ENCODE measurements at places on chromosomes 2 and 18. TPM values are rescaled to one million over a fixed set of nuclear protein-coding genes. Genes with fewer than 3 reads are reported as not detected.

- no peak for DNase-seq
- H3K27ac ChIP-seq = no peak overlapping the region
- peaks cover 20% of the 10 kb centered on the region for H3K4me1 ChIP-seq
- no peaks in the 10 kb centered on the region for H3K27me3 ChIP-seq
These were observed 37.5 kb downstream of the RBKS start for GRCh38 chr2:27852691-27853090.

GRCh38 chr18:65754121-65754520, 3.3 kb downstream of the CDH7 start:
- no peaks in the 10 kb centered on the region for H3K36me3 ChIP-seq
- peaks cover 12% of the 10 kb centered on the region for H3K27me3 ChIP-seq
- peak; percentile 31 for DNase-seq
- H3K27ac ChIP-seq = no peak overlapping the region

Gene ESPNL
- total RNA-seq = 0.07 TPM

Gene ITGA4
- 23.5 TPM for total RNA-seq

DNA sequence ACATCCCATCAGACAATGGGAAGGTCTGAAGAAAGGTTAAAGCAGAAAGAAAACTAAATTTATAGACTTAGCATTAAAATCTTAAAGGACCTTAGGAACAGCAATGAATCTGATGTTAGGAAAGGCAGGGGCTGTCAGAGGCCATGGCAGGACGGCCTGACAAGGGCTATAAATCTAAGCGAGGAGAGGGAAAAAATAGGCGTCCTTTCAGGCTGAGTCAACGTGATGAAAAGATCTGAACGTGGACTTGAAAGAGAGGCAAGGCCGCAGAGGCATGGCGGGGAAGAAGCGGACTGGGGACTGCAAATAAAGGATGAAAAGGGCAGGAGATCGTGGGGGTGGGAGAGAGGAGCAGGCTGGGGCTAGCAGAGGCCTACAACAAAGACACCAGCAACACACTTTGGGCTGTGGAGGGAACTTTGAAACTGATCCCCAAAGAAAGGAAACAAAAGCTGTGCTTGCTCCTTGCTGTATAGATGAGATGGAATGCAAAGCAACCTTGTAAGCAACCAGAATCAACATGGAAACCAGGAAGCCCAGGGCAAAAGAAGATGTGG, 145.6 kb downstream of the NRP2 start:
- no peak for DNase-seq
- peaks cover 6% of the 10 kb centered on the region for H3K27me3 ChIP-seq
- no peak overlapping the region for H3K27ac ChIP-seq
- H3K4me1 ChIP-seq = peaks cover 1% of the 10 kb centered on the region
- H3K4me3 ChIP-seq = no peak overlapping the region

GRCh38 chr18:59697236-59697932, at the start of gene CCBE1:
TSS of gene CCBE1 (minus strand) at chr18:59697423.
- peak within 1 kb of the TSS; percentile 21 for H3K27ac ChIP-seq
- peaks cover 8% of the 10 kb centered on the region for H3K4me1 ChIP-seq
- DNase-seq = peak; percentile 58
- H3K27me3 ChIP-seq = peaks cover 5% of the 10 kb centered on the region
- no peaks in the 10 kb centered on the region for H3K36me3 ChIP-seq

GRCh38 chr2:50707196-50707595, 324.7 kb downstream of the NRXN1 start:
- H3K36me3 ChIP-seq = no peaks in the 10 kb centered on the region
- H3K4me1 ChIP-seq = no peaks in the 10 kb centered on the region
- H3K27me3 ChIP-seq = no peaks in the 10 kb centered on the region

DNA sequence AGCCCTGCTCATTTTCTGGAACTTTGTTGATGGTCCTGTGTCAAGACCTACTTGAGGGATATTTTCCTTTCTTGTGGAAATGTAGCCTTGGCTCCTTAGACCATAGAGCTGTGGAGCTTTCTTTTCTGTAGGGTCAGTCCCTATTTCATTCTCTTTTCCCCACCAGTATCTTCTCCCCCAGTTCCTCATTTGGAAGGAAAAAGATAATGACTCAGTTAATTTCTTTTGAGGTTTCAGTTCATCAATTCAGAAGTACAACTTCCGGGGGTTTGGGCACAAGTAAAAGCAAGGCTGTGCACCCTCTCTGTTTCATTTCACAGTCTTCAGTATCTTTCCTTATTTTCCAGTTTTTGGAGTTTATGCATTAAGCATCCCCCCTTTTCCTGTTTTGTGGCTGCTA, 70.7 kb downstream of the CDC42EP3 start:
- H3K36me3 ChIP-seq = no peaks in the 10 kb centered on the region
- DNase-seq = no peak
- H3K4me3 ChIP-seq = no peak overlapping the region
- H3K4me1 ChIP-seq = peaks cover 5% of the 10 kb centered on the region

DNA sequence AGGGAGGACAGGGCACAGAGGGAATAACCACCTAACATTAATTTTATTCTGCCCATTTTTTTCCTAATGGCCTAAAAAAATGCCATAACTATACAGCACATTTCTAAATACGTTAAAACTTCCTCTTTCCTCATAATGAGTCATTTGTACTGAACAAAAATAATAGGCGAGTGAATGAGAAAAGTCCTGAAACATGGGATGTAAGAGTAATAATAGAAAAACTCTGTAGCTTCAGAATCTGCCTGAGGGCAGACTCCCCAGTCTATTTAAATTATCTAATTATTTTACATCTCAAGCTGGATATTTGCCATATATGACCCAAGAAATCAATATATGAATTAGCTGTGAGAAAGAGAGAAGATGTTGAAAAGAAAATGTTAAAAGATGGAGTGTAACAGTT, 285.1 kb downstream of the TMX3 start:
- H3K4me3 ChIP-seq = no peak overlapping the region
- H3K36me3 ChIP-seq = no peaks in the 10 kb centered on the region
- no peaks in the 10 kb centered on the region for H3K27me3 ChIP-seq
- H3K27ac ChIP-seq = peak overlapping the region; percentile 71
- peak; percentile 32 for DNase-seq

Gene ALK
- 0.16 TPM for total RNA-seq

DNA sequence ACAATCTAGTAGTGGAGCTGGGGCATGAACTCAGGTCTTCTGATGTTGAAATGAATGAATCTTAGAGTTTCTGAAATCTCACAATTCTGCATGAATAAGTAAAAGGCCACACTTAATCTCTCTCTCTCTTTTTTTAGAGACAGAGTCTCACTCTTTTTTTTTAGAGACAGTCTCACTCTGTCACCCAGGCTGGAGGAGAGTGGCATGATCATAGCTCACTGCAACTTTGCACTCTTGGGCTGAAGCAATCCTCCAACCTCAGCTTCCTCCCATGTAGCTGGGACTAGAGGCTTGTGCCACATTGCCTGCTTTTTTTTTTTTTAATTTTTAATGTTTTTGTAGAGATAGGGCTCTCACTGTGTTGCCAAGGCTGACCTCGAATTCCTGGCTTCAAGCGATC, 68.9 kb upstream of the THOC1 start:
- DNase-seq = no peak
- no peaks in the 10 kb centered on the region for H3K4me1 ChIP-seq
- H3K27me3 ChIP-seq = no peaks in the 10 kb centered on the region
- H3K27ac ChIP-seq = no peak overlapping the region
- H3K36me3 ChIP-seq = no peaks in the 10 kb centered on the region
- no peak overlapping the region for H3K4me3 ChIP-seq

GRCh38 chr2:110146945-110147332, 31.3 kb upstream of the MALL start:
- no peaks in the 10 kb centered on the region for H3K27me3 ChIP-seq
- H3K27ac ChIP-seq = no peak overlapping the region
- H3K4me3 ChIP-seq = no peak overlapping the region
- H3K36me3 ChIP-seq = no peaks in the 10 kb centered on the region
- H3K4me1 ChIP-seq = peaks cover 15% of the 10 kb centered on the region

GRCh38 chr18:40789286-40789685, 1165.7 kb upstream of the PIK3C3 start:
- no peaks in the 10 kb centered on the region for H3K27me3 ChIP-seq
- no peak for DNase-seq
- H3K36me3 ChIP-seq = no peaks in the 10 kb centered on the region
- H3K4me3 ChIP-seq = no peak overlapping the region

DNA sequence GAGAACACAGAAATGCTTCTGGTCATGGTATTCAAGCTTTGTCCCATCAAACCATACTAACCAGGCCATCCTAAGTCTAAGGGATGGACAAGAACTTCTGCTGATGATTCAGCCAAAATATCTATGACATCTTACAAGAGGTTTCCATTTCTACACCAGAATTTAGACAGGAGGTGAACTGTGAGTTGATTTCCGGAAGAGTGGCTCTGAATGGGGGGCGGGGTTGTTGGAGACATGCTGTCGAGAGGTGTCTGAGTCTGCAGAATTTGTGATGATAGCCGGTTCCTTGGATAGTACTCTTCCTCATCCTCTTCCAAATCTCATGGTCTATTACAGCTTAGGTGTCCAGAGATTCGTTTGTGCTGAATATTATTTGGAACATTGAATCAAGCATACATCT, 408.7 kb upstream of the TCF4 start:
- no peak overlapping the region for H3K27ac ChIP-seq
- no peak for DNase-seq
- H3K36me3 ChIP-seq = no peaks in the 10 kb centered on the region

Gene C2orf81
- 2.1 TPM for total RNA-seq

Gene MYO3B
- total RNA-seq = not detected

DNA sequence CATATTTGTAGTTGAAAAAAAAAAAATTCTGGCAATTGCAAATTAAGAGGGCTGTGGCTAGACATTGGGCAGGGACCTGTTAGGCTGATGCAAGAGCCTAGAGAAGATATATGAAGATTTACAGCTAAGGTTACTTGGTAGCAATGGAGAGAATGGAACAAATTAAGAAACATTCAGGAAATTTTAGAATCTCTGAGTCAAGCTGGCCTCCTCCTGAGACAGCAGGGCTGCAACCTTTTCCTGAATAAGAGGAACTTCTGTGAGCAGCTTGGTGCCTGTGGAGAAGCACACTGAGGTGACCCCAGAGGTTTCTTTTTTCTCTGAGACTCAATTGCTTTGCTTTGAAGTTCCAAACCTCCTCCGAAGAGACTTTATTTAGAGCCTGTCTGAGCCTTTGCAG, 118.6 kb upstream of the LRATD1 start:
- H3K4me3 ChIP-seq = no peak overlapping the region
- peaks cover 2% of the 10 kb centered on the region for H3K4me1 ChIP-seq
- H3K27ac ChIP-seq = no peak overlapping the region

Gene MBOAT2
- 58.0 TPM for total RNA-seq

- H3K4me1 ChIP-seq = no peaks in the 10 kb centered on the region
- H3K36me3 ChIP-seq = peaks cover 13% of the 10 kb centered on the region
- no peak overlapping the region for H3K4me3 ChIP-seq
- no peaks in the 10 kb centered on the region for H3K27me3 ChIP-seq
- no peak for DNase-seq
- H3K27ac ChIP-seq = no peak overlapping the region
These were observed 51.4 kb downstream of the TRAPPC12 start for GRCh38 chr2:3430740-3431490.

- no peak overlapping the region for H3K4me3 ChIP-seq
- H3K27me3 ChIP-seq = no peaks in the 10 kb centered on the region
- H3K36me3 ChIP-seq = no peaks in the 10 kb centered on the region
These were observed 40.8 kb upstream of the CLASP1 start for GRCh38 chr2:121690095-121690494.

- no peak overlapping the region for H3K27ac ChIP-seq
- H3K4me1 ChIP-seq = no peaks in the 10 kb centered on the region
- no peak overlapping the region for H3K4me3 ChIP-seq
- H3K27me3 ChIP-seq = peaks cover 29% of the 10 kb centered on the region
- DNase-seq = no peak
- no peaks in the 10 kb centered on the region for H3K36me3 ChIP-seq
These were observed 22.1 kb downstream of the KIF1A start for GRCh38 chr2:240797914-240798313.

GRCh38 chr2:42736598-42737322, 27.2 kb downstream of the OXER1 start:
- no peaks in the 10 kb centered on the region for H3K4me1 ChIP-seq
- no peak overlapping the region for H3K27ac ChIP-seq
- DNase-seq = no peak
- H3K36me3 ChIP-seq = no peaks in the 10 kb centered on the region

DNA sequence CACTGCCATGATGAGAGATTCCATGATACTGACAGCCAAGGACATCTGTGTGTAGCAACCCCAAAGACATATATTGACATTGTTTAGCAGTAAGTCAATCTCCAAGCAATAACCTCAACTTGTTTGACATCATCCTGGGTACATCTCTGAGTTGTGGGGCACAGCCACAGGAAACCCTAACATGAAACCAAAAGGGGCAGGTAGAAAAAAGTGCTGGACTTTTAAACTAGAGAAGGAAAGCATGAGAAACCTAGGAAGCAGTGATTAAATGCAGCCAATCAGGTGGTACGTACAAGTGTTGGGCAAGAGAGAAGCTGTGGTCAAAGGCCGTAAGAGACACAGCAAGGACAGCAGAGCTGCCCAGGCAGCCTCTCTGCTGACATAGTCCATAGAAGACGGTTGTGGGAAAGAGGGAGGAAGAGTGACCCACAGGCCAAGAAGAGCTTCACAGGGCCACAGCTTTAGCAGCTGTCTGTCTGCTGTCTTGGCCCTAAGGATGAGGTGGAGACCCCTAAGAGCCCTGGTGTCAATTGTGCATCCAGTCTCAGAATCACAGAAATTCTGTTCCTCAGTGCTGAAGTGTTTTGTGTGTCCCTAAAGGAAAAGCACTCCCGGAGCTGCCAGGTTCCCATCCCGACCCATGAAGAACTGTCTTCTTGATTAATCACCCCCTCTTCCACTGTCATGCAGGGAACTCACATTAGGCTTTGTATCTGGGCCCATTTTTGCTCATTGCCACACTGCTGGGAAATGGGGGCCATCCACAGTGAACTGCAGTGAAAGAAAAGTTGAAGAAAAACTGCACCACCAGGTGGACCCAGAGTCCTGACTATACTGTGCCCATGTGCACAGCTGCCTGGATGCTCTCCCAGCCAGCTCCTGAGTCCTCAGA, 25.4 kb upstream of the CHN1 start:
- no peaks in the 10 kb centered on the region for H3K27me3 ChIP-seq
- H3K27ac ChIP-seq = no peak overlapping the region
- H3K4me3 ChIP-seq = no peak overlapping the region
- no peaks in the 10 kb centered on the region for H3K36me3 ChIP-seq

Gene CPO
- total RNA-seq = not detected

DNA sequence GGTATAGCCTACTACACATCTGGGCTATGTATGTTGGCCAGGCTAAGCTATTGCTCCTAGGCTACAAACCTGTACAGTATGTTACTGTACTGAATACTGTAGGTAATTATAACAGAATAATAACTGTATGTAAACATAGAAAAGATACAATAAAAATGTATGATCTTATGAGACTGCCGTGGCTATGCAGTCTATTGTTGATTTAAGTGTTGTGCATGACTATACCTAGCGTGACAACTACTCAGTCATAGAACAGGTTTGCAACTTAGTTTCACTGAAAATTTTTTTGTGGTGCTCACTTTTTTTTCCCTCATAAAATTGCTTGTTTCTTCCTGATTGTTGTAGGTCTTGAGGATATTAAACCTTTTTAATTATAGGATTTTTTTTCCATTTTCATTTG, 25.9 kb downstream of the KCMF1 start:
- H3K27me3 ChIP-seq = no peaks in the 10 kb centered on the region
- DNase-seq = no peak
- H3K36me3 ChIP-seq = no peaks in the 10 kb centered on the region

Gene NYAP2
- 0.19 TPM for total RNA-seq

Gene GPR17
- total RNA-seq = 0.18 TPM

- peak; percentile 58 for DNase-seq
- H3K27ac ChIP-seq = no peak overlapping the region
- H3K36me3 ChIP-seq = no peaks in the 10 kb centered on the region
- H3K4me1 ChIP-seq = peaks cover 5% of the 10 kb centered on the region
- H3K4me3 ChIP-seq = no peak overlapping the region
These were observed 5.8 kb downstream of the NT5DC4 start for GRCh38 chr2:112726487-112727190.

- H3K27me3 ChIP-seq = no peaks in the 10 kb centered on the region
- no peak overlapping the region for H3K4me3 ChIP-seq
- peaks cover 6% of the 10 kb centered on the region for H3K4me1 ChIP-seq
- H3K27ac ChIP-seq = no peak overlapping the region
- no peaks in the 10 kb centered on the region for H3K36me3 ChIP-seq
- peak; percentile 41 for DNase-seq
These were observed 20.8 kb downstream of the RBMS1 start for GRCh38 chr2:160472839-160473251.

Data from astrocyte (in vitro differentiated cells and primary cell).